ENCODE measurements at places on chromosomes 2 and 18.

- DNase-seq: no peak
Observed at GRCh38 chr2:12110074-12110473, 363.6 kb downstream of the LPIN1 start.

GRCh38 chr2:235666213-235666781 lies 172.5 kb downstream of the AGAP1 start:
- DNase-seq: peak; percentile 52

GRCh38 chr2:105770149-105770548 lies 25.4 kb downstream of the NCK2 start:
- no peak for DNase-seq

DNA sequence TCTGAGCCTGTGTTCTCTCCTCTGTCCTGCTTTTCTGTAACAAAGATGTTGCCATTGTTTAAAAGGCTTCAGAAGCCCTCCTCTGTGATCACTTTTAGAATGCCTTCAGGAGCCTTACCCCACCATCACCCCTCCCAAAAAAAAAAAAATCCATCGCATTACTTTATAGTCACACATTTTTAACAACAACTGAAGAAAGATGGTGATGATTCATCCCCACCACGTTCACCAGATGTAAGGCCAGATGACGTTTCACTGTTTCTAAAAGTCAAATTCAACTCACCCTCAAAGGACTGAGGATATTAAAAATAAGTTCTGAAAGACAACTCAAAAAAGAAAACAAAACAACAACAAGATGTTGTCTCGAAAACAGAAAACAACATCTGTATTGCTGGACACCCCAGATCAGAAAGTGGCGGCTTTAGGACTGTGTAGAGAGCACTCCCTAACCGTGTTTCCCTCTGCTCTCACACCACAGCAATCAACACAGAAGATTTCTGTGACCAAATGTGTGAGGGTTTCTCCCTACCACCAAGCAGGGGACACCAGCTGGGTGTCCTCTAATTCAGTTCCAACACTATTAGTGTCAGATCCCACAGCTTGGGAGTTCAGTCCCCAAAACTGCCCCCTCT lies 61.9 kb upstream of the CREB1 start:
- no peak for DNase-seq

GRCh38 chr18:48186131-48186766 lies 222.9 kb downstream of the ZBTB7C start:
- peak; percentile 7 for DNase-seq

DNA sequence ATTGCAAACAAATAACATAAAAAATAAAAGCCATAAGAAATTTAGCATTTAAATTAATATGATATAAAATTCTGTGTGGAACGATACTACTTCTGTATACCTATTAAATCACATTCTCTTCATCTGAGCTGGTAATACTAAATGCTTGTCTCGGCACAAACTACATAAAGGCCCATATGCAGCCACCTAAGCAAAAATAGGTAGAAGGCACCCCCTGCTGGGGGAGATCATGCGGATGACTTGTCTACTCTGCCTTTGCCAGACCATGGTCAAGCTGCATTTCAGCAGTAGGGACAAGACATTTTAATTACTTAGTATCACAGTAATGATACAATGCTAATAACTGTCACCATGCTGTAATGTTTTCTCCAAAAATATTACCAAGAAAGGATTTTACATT lies 108.0 kb downstream of the CDH19 start:
- peak; percentile 37 for DNase-seq

GRCh38 chr2:31318361-31319336 lies 84.7 kb downstream of the EHD3 start:
- no peak for DNase-seq

DNA sequence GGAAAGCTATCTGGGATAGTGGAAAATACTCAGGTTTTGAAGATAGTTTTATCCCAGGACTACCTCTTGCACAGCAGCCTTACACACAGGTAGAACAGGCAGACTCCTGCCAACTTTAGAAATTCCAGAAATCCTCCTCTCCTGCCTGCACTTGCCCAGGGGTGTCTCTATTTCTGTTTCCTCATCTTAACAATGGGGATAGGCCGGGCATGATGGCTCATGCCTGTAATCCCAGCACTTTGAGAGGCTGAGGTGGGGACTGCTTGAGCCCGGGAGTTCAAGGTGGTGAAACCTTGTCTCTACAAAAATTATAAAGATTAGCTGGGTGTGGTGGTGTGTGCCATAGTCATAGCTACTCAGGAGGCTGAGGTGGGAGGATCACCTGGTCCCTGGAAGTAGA lies 117.0 kb upstream of the ARL5A start:
- no peak for DNase-seq

DNA sequence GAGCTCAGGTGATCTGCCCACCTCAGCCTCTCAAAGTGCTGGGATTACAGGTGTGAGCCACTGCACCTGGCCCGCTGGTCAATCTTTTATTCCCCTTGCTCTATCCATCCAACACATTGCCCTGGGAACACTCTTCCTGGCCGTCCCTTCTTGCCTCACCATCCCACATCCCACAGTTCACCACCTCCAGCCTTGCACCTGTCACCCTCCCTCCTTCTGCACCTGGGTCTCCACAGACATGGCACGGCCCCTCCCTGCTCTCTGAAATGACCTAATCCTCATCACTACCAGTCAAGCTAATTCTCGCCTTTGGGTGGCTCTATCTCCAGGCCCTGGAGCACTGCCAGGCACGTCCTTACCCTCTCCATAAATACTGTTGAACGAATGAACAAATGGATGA lies 116.9 kb upstream of the TEX51 start:
- DNase-seq: no peak

DNA sequence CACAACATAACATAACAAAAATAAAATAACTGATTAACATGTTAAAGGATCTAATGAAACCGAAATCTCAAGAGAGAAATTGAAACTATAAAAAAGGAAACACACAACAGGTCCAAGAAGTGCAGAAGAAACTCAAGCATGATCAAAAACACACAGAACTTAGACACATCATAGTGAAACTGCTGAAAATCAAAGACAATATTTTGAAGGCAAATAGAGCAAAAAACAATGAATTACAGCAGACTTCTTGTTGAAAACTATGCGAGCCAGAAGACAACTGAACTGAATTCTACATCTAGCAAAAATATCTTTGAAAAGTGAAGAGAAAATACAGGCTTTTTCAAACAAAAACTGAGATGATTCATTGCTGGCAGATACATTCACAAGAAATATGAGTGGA lies 61.3 kb downstream of the UGP2 start:
- no peak for DNase-seq

GRCh38 chr2:231139796-231140195 lies 15.0 kb upstream of the HTR2B start:
- no peak for DNase-seq

DNA sequence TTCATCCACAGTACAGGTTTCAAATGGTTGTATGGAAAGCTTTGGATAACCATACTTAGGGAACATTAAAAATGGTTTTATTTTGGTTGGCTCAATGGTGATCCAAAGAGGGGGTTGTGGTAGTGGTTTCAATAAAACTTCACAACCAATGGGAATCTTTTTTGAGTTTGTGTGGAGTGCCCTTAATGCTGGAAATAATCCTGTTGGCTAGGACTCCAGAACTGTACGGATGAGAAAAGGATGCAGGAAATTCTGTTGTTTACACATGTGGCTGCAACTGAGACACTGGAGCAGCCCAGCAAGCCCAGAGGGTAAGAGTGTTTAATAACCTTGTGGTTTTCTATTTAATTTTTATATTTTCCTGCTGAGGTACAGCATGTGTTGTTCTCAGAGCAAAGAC lies at the start of gene CCDC102B:
CCDC102B (plus strand) TSS at position 210 of the 400 bp plus-strand sequence. CDS start 38,684 bp downstream, outside the sequence.
- DNase-seq: no peak

- DNase-seq: peak; percentile 79
Observed at GRCh38 chr2:165573534-165574461, 104.3 kb downstream of the CSRNP3 start.

- DNase-seq: no peak
Observed at GRCh38 chr2:95361216-95361980, 41.1 kb upstream of the FAHD2A start.

DNA sequence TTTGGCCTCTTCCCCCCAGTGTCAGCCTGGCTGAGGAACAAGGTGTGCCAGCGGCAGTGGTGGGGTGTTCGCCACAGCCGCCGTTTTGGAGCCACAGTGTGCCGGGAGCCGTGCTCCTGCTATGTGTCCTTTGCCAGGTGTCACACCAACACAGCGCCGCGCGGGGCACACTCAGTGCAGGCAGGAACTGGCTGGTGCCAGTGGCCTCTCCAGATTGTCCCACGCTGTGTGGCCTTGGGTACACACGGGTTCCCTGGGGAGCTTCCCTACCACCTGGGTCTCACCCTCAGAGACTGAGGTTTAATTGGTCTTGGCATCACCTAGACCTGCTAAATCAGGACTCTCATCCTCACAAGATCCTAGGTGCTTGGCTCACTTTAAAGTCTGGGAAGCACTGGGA lies 171.6 kb downstream of the LDLRAD4 start:
- DNase-seq: no peak

DNA sequence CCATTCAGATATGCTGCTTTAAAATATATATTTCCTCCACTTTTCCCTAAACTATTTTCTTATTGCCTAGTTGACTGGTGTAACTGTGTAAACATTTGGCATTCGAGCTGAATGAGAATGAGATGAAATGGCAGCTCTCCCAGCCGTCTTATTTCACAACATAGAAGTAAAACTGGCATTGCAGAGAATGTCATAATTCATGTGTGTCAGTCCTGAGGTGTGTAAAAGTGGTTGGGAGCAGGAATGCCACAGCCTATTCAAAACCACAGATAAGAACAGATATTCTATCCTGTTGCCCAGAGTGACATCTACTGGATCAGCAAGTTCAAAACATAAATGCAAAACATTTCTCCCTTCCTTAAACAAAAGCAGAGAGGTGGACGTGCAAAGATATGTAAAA lies 565.5 kb upstream of the CHAC2 start:
- no peak for DNase-seq

GRCh38 chr2:224369028-224369632 lies 32.8 kb downstream of the FAM124B start:
- DNase-seq: peak; percentile 33

DNA sequence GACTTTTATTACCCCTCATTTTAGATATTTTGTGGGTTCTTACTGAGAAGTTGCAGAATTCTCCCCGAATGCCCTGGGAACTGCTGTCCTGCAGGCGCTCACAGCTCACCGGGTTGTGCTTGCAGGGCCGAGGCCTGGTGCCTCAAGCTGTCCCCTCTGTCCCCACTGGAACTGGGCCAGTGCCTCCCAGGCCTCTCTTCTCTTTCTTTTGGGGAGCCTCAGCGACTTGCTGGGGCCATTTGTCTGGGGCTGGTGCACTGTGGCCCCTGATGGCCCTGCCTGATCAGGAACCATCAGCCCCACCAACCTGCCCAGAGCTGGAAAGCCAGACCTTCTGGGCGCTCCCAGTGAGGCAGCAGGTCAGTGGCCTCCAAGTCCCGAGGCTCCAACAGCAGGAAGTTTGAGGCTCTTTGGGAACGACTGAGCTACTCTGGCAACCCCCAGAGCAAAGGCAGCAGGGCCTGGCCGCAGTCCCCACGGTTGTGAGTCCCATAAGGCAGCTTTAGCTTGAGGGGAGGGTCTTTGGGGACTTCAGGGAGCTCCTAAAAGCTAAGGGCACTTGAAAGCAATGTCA lies 14.7 kb upstream of the NEU4 start:
- DNase-seq: no peak

Data from hippocampal formation (tissue), 2 donors.